ENCODE measurements at places on chromosomes 13 and 19.
A peak's percentile ranks its signal among the peaks of the same experiment; 100 is the strongest.

GRCh38 chr13:88623150-88623549, 952.0 kb downstream of the SLITRK5 start:
- no peak for DNase-seq

GRCh38 chr19:53196777-53197396, 3.7 kb upstream of the ZNF665 start:
- DNase-seq = peak; percentile 84

- DNase-seq = no peak
These were observed 73.9 kb downstream of the KCTD12 start for GRCh38 chr13:76812206-76812897.

DNA sequence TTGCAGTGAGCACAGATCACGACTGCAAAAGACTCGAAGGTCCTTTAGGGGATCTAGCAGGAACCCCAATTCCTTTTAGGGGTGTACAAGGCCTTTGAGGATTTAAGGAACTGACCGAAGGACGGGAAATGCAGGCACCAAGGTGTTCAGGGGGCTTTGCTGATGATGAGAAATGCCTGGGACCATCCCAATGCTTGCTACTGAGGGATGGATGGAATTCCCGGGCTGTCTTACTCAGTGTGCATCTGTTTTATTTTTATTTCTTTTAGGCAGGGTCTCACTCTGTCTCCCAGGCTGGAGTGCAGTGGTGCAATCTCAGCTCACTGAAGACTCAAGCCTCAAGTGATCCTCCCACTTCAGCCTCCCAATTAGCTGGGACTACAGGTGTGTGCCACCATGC, 11.3 kb downstream of the PRR22 start:
- no peak for DNase-seq

GRCh38 chr13:46530084-46530935, 22.7 kb upstream of the LRCH1 start:
- DNase-seq = no peak

DNA sequence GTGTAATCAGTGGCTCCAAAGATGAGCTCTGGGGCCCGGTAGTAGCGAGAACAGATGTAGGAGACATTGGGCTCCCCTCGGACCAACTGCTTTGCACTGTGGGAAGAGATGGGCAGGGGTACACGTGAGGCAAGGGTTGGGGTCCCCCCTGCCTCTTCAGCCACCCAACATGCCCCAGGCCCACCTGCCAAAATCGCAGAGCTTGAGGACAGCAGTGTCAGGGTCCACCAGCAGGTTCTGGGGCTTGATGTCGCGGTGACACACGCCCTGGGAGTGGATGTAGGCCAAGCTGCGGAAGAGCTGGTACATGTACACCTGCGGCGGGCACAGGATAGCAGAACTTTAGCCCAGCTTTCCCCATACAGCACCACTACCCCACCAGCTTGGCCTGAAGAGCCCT, 8.0 kb downstream of the GSK3A start:
- no peak for DNase-seq

- DNase-seq = no peak
These were observed 121.2 kb downstream of the PDS5B start for GRCh38 chr13:32707471-32707870.

- no peak for DNase-seq
These were observed 2.5 kb upstream of the BCAT2 start for GRCh38 chr19:48813123-48813913.

GRCh38 chr19:32219881-32220472, 125.4 kb upstream of the ZNF507 start:
- DNase-seq = no peak

GRCh38 chr19:47786566-47786965, 8.1 kb downstream of the SELENOW start:
- DNase-seq = no peak

DNA sequence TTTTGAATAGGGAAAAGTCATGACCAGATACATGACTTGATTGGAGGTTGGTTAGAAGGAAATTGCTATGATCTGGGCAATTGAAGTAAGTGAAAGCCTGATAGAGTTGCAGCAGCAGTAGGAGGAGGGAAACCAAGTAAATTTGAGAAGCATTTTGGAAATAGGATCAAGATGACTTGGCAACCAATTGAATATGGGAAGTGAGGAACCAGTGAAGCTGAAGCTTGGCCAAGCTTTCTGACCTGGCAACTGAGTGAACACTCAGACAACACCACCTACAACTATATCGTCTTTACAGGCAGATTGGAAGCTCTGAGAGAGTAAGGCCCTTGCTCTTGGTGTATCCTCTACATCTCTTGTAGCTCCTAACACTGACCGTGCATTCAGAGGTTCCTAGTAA, 16.2 kb upstream of the KATNAL1 start:
- no peak for DNase-seq

Measured in H1 (cell line).